Stimulated activated CD8-positive, alpha-beta memory T cell treated with anti-CD3 and anti-CD28 coated beads, Interleukin-15, amount 100 ng/mL, for 4 hours (primary cell): ENCODE measurements at places on chromosomes 16 and 17.

GRCh38 chr16:9118170-9118569, 26.7 kb downstream of the HAPSTR1 start:
- no peak for DNase-seq

GRCh38 chr17:1089915-1090314, 89.9 kb downstream of the ABR start:
- DNase-seq, result no peak

DNA sequence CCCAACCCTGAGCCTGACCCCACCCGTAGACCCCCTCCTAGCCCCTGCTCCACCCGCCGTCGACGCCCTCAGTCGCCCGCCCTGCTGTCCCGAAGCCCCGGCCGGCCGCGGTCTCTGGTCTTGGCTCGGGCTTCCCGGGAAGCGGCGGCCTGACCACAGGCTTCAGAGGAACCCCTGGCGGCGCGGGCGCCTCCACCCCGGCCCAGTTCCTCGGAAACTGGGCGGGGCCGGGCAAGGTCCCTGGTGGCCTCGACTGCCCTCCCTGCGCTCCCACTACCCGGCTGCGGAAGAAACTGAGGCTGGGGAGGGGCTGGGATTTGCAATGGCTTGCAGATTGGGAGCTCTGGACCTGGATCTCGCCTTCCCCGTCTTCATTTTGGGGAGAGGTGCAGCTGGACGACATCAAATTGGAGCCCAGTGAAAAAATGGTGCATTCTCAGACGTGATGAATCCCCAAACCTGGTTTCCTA, 692 bp upstream of the SOCS1 start:
- DNase-seq, result no peak

- DNase-seq, result no peak
Measured at GRCh38 chr17:80948976-80949450, 42.6 kb upstream of the CHMP6 start.

DNA sequence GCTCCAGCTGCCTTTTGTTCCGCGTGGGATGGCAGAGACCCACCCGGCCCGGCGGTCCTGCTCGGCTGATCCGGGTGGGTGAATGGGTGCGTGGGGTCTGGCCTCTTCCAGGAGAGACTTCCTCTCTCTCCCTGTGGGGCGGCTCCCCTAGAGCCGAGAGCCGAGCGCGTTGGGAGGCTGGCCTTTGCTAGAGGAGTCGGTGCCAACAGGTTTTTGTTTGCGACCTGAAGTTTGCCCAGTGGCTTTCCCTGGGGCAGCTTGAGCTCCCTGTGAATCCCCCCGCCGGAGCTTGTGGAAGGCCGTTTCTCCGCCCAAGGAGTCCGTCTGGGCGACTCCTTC, 970 bp downstream of the EPN2 start:
- DNase-seq, result no peak

DNA sequence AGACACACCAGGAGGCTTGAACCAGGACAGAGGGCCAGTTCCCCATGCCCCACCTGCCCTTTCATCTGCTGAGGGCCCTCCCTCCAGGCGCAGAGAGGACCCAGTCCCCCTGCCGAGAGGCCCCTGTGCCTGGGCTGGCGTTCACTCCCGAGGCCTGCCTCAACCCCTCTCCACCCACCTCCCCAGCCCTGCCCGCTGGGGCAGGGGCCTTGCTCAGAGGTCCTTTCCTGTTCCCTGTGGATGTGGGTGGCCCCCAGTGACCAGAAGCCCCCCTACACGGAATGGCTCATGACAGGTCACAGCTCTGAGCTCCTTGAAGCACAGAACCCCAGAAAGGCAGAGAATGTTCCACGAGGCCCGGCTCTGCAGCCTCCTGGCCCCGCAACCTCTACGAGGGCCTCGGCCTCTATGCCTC, 6.7 kb downstream of the TMC6 start:
- no peak for DNase-seq

DNA sequence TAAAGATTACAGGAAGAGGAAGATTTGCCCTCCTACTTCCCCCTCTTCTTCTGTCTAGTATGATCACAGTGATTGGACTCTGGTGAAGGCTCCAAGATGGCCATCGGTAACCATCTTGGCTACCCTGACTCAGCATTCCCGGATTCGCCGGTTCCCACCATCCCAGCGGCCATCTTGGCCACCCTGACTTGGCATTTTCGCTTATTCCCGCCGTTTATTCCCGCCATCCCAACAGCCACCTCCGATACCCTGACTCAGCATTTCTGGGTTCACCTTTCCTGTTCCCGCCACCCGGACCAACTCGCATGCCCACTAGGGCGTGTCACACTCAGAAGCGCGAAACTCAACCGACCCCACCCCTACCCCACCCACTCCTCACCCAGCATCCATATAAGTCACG, 95.4 kb upstream of the GRIN2A start:
- no peak for DNase-seq

DNA sequence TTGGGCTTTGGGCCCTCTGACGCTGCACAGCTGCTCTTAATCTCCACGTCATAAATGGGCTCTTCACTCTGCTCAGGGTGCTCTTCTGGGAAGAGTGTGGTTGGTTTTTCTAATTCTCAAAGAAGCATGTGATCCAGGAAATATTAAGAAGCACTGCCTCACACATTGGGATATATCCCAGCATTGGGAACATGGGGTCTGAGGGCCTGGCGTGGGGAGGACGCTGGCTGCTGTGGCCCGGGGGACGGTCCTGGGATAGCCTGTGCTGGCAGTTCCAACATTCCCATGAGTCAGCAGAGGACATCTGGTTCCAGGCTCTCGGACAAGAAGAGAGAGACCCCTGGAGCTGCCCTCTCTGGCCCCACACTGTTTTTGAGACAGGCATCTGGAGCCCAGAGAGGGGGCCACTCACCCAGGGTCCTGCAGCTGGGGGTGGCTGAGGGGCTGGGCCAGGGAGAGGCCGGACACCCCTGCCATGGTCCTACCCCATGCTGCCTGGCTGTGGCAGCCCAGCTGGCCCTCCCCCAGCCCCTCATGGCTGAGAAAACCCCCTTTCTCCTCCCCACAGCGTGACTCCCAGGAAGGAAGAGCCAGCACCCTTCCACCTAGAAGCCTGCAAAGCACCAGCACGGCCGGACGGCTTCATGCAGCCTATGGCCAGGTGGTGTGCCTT, 58.8 kb downstream of the NT5M start:
- DNase-seq, result no peak

DNA sequence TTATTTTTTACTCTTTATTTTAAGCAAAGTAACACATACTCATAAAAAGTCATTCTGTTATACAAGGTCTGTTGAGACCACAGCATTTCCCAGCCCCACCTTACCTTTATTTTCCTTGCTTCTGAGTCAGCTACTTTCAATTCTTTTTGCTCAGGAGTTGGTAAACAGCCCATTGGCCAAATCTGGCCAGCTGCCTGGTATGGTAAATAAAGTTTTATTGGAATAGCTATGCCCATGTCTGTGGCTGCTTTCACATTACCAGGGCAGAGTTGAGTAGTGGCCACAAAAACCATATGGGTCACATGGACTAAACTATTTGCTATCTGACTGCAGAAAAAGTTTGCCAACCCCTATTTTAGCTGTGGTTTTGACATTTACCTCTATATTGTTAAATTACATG, 3.4 kb upstream of the NSRP1 start:
- no peak for DNase-seq
